Activated naive CD4-positive, alpha-beta T cell treated with Interleukin-2 at 50 U/mL for 16 hours (primary cell): ENCODE measurements at places on chromosomes 12 and 14.

DNA sequence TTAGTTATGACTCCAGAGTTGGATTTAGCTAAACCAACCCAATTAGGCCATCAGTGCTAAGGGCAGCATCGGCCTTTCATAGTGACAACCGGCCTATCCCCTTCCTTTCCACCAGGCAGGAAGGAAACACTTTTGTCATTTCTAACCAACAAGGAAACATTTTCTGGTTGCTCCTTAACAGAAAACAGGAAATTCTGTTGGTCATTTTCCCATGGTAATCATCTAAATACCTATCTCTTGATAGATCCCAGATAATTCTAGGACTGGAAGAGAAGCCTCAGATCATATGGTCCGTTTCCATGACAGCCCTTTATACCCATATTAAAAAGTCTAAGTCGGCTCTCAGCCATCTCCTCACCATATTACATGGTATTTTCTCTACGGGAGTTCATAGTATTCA, 79.2 kb upstream of the USP44 start:
- no peak for DNase-seq

DNA sequence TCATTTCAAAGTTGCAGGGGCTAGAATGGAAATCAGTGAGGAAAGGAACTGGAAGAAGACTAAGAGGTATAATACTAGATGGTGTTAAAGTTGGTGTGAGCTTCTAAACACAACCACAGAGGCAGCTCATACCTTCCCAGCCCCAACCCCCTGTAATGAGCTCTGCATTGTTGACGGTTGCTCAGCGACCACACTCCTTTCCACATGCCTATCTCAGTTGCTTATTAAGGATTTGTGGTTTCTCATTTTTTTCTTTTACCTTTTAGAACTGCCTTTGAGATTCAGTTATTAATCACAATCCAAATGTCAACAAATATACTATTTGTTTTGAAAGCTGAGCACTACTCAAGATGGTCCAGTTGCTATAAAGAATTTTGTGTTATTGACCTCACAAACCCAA, 62.1 kb upstream of the KIF21A start:
- DNase-seq, result no peak

- no peak for DNase-seq
These were observed 89.8 kb downstream of the STAB2 start for GRCh38 chr12:103676893-103677292.

- DNase-seq, result peak; percentile 21
These were observed 99.4 kb upstream of the PARP11 start for GRCh38 chr12:3972576-3972975.

GRCh38 chr14:20723488-20723887, 22.2 kb upstream of the EDDM3A start:
- DNase-seq, result no peak

- no peak for DNase-seq
These were observed 6.2 kb upstream of the PTGER2 start for GRCh38 chr14:52307905-52308304.

DNA sequence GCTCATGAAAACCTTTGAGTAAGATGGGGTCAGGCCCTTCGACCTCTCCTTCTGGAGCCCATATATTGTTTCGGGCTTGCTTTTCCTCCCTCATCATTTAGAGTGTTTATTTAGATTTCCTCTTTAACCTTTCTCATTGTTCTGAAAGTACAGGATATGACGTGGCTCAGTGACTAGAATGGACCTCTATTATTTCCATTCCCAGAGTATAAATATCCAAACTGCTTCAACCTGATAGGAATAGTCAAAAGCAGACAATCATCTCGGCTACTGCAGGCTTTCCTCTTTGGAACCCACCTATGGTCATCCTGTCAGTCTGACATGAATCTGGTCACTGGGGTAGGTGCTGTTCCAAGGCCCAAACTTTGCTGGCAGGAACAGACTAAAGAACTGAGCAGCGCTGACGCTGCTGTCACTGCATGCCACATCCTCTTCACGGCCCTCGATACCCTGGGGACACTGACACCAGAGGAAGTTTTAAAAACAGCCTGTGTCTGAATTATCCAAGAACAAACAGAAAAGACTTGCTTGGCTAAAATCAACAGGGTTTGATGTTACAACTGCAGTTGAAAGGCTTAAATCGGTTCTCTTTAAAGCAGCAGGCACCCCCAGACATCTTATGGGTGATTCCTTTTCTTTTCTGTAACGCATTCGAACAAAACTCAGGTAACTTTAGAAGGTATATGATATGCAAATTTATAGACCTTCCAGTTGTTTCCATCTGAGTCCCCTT, 5.0 kb upstream of the DDX47 start:
- DNase-seq, result peak; percentile 43
